ENCODE measurements at places on chromosomes 2 and 18.
A peak's percentile ranks its signal among the peaks of the same experiment; 100 is the strongest.

- H3K27me3 ChIP-seq = no peaks in the 10 kb centered on the region
- H3K36me3 ChIP-seq = no peaks in the 10 kb centered on the region
- peaks cover 38% of the 10 kb centered on the region for H3K4me1 ChIP-seq
- H3K27ac ChIP-seq = no peak overlapping the region
- DNase-seq = no peak
Measured at GRCh38 chr2:144548532-144549191, 28.7 kb upstream of the ZEB2 start.

GRCh38 chr2:100976061-100976460, 26.0 kb upstream of the RPL31 start:
- H3K4me1 ChIP-seq = peaks cover 25% of the 10 kb centered on the region
- no peak overlapping the region for H3K4me3 ChIP-seq
- H3K36me3 ChIP-seq = peaks cover 4% of the 10 kb centered on the region
- H3K27me3 ChIP-seq = peaks cover 1% of the 10 kb centered on the region

DNA sequence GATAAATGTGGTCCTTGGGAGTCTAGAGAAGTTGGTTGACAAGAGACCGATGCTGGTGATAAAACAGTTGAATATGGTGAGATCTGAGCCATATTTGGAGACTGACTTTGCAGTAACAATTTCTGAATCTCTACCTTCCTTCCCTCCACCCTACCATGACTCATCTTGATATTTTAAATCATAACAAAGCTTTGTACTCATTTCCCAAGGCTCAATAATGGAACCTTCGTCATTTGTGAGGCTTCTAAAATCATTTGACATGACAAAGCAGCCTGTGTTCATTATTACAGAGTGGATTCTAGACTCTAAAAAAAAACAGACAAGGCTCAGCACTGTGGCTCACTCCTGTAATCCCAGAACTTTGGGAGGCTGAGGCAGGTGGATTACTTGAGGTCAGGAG, 38.5 kb upstream of the PDCL3 start:
- DNase-seq = no peak
- H3K27me3 ChIP-seq = peaks cover 2% of the 10 kb centered on the region
- no peak overlapping the region for H3K27ac ChIP-seq
- H3K4me1 ChIP-seq = peaks cover 13% of the 10 kb centered on the region
- H3K36me3 ChIP-seq = no peaks in the 10 kb centered on the region

DNA sequence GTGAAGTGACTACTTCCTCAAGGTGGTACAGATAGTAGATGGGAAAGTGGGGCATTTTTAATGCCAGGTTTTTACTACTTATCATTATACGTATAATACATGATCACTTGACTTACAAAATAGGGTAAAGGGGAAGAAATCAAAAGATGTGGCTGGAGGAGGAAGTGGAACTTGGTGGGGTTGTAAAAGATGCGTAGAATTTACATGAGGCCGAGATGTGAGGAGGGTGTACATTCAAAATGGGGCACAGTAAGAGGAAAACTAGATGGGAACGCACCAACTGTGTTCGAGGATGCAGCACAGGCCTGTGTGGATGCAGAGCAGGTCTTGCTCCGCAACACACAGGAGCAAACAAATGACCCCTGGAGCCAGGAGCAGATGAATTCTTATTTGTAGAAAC, 403.3 kb downstream of the TXNL1 start:
- no peak for DNase-seq
- no peak overlapping the region for H3K4me3 ChIP-seq
- H3K4me1 ChIP-seq = peaks cover 44% of the 10 kb centered on the region
- H3K36me3 ChIP-seq = peaks cover 21% of the 10 kb centered on the region

DNA sequence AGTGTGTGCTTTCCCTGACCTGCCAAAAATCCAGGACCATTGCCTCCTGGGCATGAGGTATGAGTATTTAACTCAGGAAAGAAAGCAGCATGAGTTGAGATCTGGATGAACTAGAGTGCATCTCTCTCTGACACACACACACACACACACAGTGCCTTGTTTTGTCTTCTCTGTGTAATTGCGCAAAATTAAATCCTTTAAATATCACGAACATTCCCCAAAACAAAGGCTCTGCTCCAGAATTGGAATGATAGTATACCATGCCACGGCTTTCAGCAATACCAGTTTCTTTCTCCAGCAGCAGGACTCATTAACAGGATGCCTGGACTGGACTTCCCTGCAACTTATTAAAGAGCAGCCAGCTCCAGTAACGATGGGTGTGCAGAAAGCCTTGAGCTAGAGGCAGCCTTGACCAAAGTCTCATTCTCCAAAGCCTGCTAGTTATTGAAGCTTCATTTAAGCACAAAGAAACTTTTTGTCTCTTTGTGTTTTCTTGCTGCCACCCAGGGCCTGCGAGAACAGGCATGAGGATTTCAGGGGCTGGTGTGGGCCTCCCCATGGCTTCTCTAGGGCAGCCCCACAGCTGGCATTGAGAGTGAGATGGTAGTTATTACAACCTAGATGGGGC, 101.7 kb downstream of the NRP2 start:
- no peaks in the 10 kb centered on the region for H3K36me3 ChIP-seq
- H3K4me3 ChIP-seq = no peak overlapping the region
- H3K27ac ChIP-seq = no peak overlapping the region
- H3K27me3 ChIP-seq = peaks cover 2% of the 10 kb centered on the region

- peaks cover 5% of the 10 kb centered on the region for H3K27me3 ChIP-seq
- H3K4me1 ChIP-seq = peaks cover 25% of the 10 kb centered on the region
- DNase-seq = no peak
- H3K36me3 ChIP-seq = no peaks in the 10 kb centered on the region
- H3K27ac ChIP-seq = no peak overlapping the region
Measured at GRCh38 chr2:27091746-27092695, 5.4 kb downstream of the KHK start.

DNA sequence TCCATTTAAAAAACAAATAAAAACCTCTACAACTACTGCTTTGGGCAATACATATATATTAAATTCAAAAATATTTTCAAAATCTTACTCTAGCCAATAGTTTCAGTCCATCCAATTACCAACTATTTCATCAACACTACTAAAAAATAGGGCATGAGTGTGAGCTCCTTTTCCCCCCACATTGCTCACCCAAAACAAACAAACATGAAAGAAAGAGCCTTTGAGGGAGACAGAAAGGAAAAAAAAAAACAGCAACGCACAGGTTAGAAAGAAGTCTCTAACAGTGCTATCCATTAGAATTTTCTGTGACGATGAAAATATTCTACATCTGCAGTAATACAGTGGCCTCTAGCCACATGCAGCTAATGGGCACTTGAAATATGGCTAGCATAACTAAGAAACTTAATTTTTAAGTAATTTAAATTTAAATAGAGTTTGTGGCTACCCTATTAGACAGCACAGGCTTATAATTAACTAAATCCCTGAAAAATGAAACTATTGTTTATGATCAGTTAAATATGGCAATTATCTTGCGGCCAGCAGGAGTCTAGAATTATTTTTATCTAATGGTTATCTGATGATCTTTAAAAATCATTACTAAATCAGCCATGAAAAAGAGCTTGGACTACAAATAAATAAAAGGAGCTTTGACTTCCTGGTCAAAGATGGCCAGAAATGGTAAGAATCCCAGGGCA, 59.2 kb downstream of the RBMS1 start:
- no peaks in the 10 kb centered on the region for H3K27me3 ChIP-seq
- no peak for DNase-seq
- H3K27ac ChIP-seq = peak overlapping the region; percentile 52
- H3K4me3 ChIP-seq = no peak overlapping the region

DNA sequence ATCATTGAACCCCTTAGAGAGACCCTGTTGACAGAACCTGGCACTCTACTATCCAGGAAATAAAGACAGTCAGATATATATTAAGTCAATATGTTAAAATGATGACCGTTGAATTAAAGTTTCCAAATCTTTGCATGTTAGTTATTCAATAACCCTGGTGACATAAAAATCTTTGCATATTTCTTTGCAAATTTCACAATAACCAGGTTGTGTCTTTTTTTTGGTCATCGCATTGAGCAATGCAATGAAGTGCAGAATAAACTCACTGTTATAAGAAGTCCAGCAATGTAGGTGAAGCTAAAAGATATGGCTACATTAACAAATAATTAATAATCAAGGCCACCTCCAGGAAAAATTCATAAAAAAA, 596.9 kb downstream of the NYAP2 start:
- peaks cover 4% of the 10 kb centered on the region for H3K36me3 ChIP-seq
- H3K4me3 ChIP-seq = no peak overlapping the region
- DNase-seq = no peak
- peak overlapping the region; percentile 15 for H3K27ac ChIP-seq
- H3K27me3 ChIP-seq = no peaks in the 10 kb centered on the region
- peaks cover 56% of the 10 kb centered on the region for H3K4me1 ChIP-seq
